ENCODE measurements at places on chromosomes 3 and 15. TPM values are rescaled to one million over a fixed set of nuclear protein-coding genes. Genes with fewer than 3 reads are reported as not detected.

DNA sequence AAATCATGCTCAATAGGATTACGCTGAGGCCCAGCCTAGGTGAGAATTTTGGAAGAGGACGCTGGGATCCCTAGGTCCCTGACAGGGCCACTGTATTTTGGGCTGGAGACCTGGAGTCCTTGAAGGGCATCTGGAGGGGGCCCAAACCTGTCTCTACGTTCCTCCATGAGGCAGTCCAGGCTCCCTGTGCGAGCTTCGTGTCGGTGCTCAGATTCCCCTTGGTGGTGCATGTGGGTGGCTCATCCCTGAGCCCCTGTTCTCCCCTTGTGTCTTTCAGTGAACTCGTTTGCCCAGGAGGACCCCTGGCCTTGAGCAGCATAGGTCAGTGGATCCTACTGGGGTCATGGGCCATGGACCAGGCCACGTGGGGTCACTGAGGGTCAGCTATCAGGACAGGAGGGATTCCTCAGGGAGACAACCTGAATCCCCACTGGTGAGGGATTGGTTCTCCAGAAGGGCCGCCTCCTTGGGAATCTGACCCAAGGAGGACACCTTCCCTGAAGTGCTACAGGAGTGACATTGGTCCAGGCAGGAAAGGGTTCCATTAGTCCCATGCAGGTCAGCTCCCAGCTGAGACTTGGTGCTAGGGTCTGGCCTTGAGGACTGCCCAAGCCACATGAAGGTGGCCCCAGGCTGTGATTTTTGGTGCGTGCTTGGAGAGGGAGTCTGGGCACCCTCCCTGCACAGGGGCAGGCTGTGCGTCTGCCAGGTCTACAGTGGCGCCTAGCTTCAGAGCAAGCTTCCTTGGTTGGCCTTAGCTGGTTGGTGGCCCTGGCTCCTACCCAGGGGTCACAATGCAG lies 229.8 kb downstream of the SNRPN start:
- DNase-seq = peak; percentile 46
- no peaks in the 10 kb centered on the region for H3K4me1 ChIP-seq
- no peak overlapping the region for H3K4me3 ChIP-seq
- H3K27me3 ChIP-seq = no peaks in the 10 kb centered on the region

GRCh38 chr3:150285601-150286000 lies 122.5 kb upstream of the TSC22D2 start:
- no peaks in the 10 kb centered on the region for H3K27me3 ChIP-seq
- H3K36me3 ChIP-seq = no peaks in the 10 kb centered on the region
- H3K4me3 ChIP-seq = no peak overlapping the region
- no peak overlapping the region for H3K27ac ChIP-seq

DNA sequence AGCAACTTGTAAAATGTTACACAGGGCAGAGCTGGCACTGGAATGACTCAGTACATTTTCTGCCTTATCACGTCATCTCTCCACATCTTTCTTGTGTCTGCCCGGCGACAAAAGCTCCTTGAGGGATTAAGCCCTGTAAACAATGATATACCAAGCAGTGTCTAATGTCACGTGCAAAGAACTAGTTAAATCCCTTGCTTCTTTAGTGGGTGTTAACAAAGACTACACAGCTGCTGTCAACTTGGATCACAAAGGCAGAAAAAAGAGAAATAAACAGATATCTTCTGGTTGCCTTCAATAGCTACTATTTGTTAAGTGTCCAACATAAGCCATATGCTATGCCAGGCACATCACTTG lies 48.1 kb upstream of the FRMD4B start:
- H3K27me3 ChIP-seq = no peaks in the 10 kb centered on the region
- H3K36me3 ChIP-seq = no peaks in the 10 kb centered on the region
- no peak for DNase-seq
- H3K27ac ChIP-seq = no peak overlapping the region
- peaks cover 14% of the 10 kb centered on the region for H3K4me1 ChIP-seq

GRCh38 chr15:101349047-101349951 lies 54.3 kb upstream of the SNRPA1 start:
- no peak overlapping the region for H3K4me3 ChIP-seq
- DNase-seq = no peak
- no peaks in the 10 kb centered on the region for H3K36me3 ChIP-seq
- H3K27me3 ChIP-seq = no peaks in the 10 kb centered on the region

- peaks cover 41% of the 10 kb centered on the region for H3K4me1 ChIP-seq
- no peaks in the 10 kb centered on the region for H3K27me3 ChIP-seq
- H3K4me3 ChIP-seq = no peak overlapping the region
These were observed 136.3 kb downstream of the THSD4 start for GRCh38 chr15:71251584-71252043.

GRCh38 chr3:102144063-102144462 lies 290.8 kb upstream of the ZPLD1 start:
- H3K36me3 ChIP-seq = no peaks in the 10 kb centered on the region
- DNase-seq = no peak
- no peak overlapping the region for H3K4me3 ChIP-seq
- peaks cover 12% of the 10 kb centered on the region for H3K4me1 ChIP-seq
- no peak overlapping the region for H3K27ac ChIP-seq
- no peaks in the 10 kb centered on the region for H3K27me3 ChIP-seq

GRCh38 chr3:159884661-159885402 lies 103.8 kb upstream of the IL12A start:
- H3K4me1 ChIP-seq = peaks cover 40% of the 10 kb centered on the region
- H3K36me3 ChIP-seq = no peaks in the 10 kb centered on the region
- no peak overlapping the region for H3K27ac ChIP-seq
- DNase-seq = no peak
- no peak overlapping the region for H3K4me3 ChIP-seq

GRCh38 chr3:186940967-186941366 lies 10.6 kb downstream of the ST6GAL1 start:
- no peak overlapping the region for H3K4me3 ChIP-seq
- DNase-seq = peak; percentile 71
- H3K36me3 ChIP-seq = peaks cover 11% of the 10 kb centered on the region
- no peaks in the 10 kb centered on the region for H3K27me3 ChIP-seq
- peak overlapping the region; percentile 83 for H3K27ac ChIP-seq
- H3K4me1 ChIP-seq = peaks cover 38% of the 10 kb centered on the region

- no peak overlapping the region for H3K27ac ChIP-seq
- no peaks in the 10 kb centered on the region for H3K36me3 ChIP-seq
- peaks cover 16% of the 10 kb centered on the region for H3K4me1 ChIP-seq
- DNase-seq = no peak
These were observed 48.5 kb downstream of the EFHB start for GRCh38 chr3:19885468-19885867.

DNA sequence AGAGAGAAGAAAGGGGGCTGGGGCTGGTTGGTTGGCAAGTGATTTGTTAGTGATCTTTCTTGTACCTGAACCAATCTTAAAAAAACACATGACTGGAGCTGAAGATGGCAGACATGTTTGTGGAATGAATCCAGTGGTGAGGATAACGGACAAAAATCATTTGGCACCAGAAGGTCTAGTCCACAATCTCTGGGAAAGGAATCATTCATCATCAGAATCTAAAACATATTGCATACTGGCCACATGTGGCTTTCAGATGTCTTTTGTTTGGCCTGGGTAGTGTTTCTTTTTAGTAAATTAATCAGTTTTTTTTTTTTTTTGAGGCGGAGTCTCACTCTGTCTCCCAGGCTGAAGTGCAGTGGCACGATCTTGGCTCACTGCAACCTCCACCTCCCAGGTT lies 5.0 kb downstream of the NEK11 start:
- no peak overlapping the region for H3K27ac ChIP-seq
- no peak overlapping the region for H3K4me3 ChIP-seq
- DNase-seq = no peak
- H3K4me1 ChIP-seq = no peaks in the 10 kb centered on the region
- H3K27me3 ChIP-seq = no peaks in the 10 kb centered on the region

- H3K36me3 ChIP-seq = no peaks in the 10 kb centered on the region
- H3K4me1 ChIP-seq = no peaks in the 10 kb centered on the region
- no peak overlapping the region for H3K27ac ChIP-seq
- no peaks in the 10 kb centered on the region for H3K27me3 ChIP-seq
- DNase-seq = no peak
- H3K4me3 ChIP-seq = no peak overlapping the region
These were observed 317.6 kb upstream of the RASGRP1 start for GRCh38 chr15:38882221-38882620.

- DNase-seq = no peak
- no peaks in the 10 kb centered on the region for H3K4me1 ChIP-seq
- no peaks in the 10 kb centered on the region for H3K36me3 ChIP-seq
- no peak overlapping the region for H3K27ac ChIP-seq
These were observed 96.3 kb upstream of the HERC1 start for GRCh38 chr15:63930034-63930433.

GRCh38 chr3:66242788-66243464 lies 22.1 kb downstream of the SLC25A26 start:
- no peaks in the 10 kb centered on the region for H3K27me3 ChIP-seq
- H3K36me3 ChIP-seq = peaks cover 57% of the 10 kb centered on the region
- no peak overlapping the region for H3K27ac ChIP-seq
- DNase-seq = no peak

DNA sequence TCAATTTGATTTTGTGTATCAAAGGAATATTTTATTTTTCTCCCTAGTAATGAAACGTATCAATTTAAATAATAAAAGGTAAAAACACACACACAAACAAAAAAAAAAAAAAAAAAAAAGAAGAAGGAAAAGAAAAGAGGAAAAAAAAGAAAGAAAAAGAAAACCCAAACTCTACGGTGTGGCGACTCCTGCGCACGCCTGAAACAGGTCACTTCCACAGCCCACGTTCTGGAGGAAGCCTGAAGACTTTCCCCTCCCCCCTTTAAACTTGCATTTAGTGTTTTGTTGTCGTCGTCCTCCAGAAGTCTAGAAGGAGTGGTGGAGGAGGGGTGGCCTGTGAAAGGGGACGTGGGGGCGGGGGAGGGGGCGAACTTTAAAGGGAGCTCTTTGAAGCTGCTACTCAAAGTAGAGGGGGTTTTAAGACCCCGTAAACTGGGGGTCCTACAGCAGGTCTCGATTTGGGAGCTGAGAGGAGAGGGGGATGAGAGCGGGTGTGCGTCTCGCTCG lies 2.3 kb upstream of the TLE3 start:
- no peaks in the 10 kb centered on the region for H3K36me3 ChIP-seq
- H3K4me1 ChIP-seq = peaks cover 63% of the 10 kb centered on the region
- no peaks in the 10 kb centered on the region for H3K27me3 ChIP-seq

DNA sequence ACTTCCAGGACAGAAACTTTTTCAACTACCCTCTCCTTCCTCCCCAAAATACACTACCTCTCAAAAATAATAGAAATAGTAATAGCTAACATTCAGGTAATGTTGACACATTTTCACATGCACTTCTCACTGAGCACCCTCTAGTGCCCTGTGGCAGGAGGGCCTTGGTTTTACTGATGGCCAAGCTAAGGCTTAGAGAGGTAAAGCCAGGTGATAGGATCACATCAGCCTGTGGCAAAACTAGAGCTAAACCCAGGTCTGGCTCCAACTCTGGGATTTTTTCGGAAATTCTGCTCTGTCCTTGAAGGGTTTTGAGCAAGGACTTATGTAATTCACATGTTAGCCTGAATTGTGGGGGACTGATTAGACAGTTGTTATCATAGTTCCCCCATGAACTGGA lies 922 bp upstream of the TAMM41 start:
- no peak overlapping the region for H3K4me3 ChIP-seq
- no peak overlapping the region for H3K27ac ChIP-seq
- H3K4me1 ChIP-seq = peaks cover 24% of the 10 kb centered on the region
- H3K27me3 ChIP-seq = no peaks in the 10 kb centered on the region
- peaks cover 3% of the 10 kb centered on the region for H3K36me3 ChIP-seq
- DNase-seq = no peak

DNA sequence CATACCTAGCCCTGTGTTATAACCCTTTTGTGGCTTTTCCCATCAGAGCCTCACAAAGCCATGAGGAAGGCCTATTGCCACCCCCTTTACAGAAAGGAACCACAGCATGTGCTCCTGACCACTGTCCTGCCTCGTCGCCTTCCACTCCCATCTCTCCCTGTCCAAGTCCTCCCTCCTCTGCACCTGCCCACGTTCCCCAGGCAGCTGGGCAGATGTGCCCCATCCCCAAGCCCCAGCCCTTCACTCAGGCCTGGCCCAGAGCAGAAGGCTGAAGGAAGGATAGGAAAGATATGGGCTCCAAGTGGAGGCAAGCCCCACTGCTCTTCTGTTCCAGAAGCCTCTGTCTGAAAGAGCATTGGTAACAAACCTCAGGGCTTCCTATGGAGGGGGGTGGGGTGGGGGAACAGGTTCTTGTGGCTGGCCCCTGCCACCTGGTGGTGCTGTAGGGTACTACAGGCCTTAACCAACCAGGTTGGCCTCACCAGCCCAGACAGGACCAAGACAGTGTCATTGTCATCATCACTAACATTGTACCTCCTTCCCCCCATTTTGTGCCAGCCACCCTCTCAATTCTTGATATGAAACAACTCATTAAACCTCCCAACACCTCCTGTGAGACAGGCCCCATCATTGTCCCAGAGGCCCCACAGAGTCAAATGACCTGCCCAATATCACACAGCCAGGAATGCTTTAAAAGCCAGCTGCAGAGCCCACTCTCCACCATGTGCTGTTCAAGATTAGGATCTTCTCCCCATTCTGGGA lies 10.0 kb downstream of the POC1A start:
- H3K27me3 ChIP-seq = no peaks in the 10 kb centered on the region
- H3K36me3 ChIP-seq = no peaks in the 10 kb centered on the region
- DNase-seq = peak; percentile 89
- no peak overlapping the region for H3K27ac ChIP-seq

DNA sequence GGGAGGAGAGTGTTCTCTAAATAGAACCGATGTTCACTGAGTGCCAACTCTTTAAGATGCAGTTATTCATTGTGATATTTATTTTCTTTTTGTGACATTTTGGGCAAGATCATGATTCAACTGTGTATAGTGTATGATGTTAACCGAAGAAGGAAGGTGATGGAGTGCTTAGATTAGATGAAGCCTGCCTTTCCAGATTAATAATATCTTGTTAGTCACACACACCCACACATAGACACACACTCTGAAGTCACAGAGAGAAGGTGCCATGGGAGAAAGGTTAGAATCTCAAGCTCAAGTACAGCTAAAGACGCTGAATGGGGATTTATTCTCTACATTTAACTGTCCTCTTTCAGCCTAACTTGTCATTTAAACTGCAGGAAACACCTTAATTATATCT lies 77.0 kb downstream of the SLC9A9 start:
- H3K4me3 ChIP-seq = no peak overlapping the region
- DNase-seq = no peak
- H3K4me1 ChIP-seq = no peaks in the 10 kb centered on the region

GRCh38 chr15:63776443-63776842 lies 57.3 kb downstream of the HERC1 start:
- H3K27ac ChIP-seq = no peak overlapping the region
- peaks cover 8% of the 10 kb centered on the region for H3K36me3 ChIP-seq
- no peak for DNase-seq
- no peak overlapping the region for H3K4me3 ChIP-seq

Gene CPNE4
- 24.9 TPM for total RNA-seq

Gene ZNF662
- total RNA-seq = 11.1 TPM

Gene THPO
- total RNA-seq = 0.68 TPM

Gene MEX3B
- 3.0 TPM for total RNA-seq

Gene DAZL
- total RNA-seq = not detected

Gene GPR87
- total RNA-seq = not detected

Gene PDZRN3
- 76.7 TPM for total RNA-seq

Gene CLDN18
- not detected for total RNA-seq

Gene RAP2B
- 3.8 TPM for total RNA-seq

Gene CHRD
- total RNA-seq = 6.8 TPM

Gene STAB1
- 119 TPM for total RNA-seq

Gene IL17RD
- 4.6 TPM for total RNA-seq

Gene CACNA2D3
- 23.0 TPM for total RNA-seq

Measured in heart left ventricle (tissue), 16 donors.